ENCODE measurements at places on chromosomes 2 and 18. TPM values are rescaled to one million over a fixed set of nuclear protein-coding genes. Genes with fewer than 3 reads are reported as not detected.

GRCh38 chr2:234488913-234489451, 7.9 kb downstream of the ARL4C start:
- DNase-seq: peak; percentile 77

GRCh38 chr18:57559314-57559713, 27.2 kb downstream of the FECH start:
- no peak for DNase-seq

- DNase-seq: no peak
Observed at GRCh38 chr2:199223791-199224190, 233.9 kb downstream of the SATB2 start.

DNA sequence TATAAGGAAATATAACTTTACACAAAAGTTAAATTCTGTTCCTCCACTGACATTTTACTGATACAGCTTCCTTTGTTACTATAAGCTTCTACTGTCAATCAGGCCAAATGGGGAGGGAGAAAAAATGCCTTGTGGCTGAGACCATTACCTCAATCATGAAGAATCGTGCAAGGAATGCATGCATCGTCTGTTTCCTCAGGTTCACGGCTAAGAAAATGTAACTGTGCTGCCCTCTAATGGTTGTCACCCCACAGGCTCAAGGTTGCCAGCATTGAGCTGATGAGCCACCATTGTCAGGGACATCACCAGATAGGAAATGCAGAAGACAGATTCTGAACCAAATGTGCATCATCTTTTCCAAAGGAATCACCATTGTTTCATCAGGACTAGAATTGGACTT, 426.9 kb downstream of the CDH2 start:
- no peak for DNase-seq

DNA sequence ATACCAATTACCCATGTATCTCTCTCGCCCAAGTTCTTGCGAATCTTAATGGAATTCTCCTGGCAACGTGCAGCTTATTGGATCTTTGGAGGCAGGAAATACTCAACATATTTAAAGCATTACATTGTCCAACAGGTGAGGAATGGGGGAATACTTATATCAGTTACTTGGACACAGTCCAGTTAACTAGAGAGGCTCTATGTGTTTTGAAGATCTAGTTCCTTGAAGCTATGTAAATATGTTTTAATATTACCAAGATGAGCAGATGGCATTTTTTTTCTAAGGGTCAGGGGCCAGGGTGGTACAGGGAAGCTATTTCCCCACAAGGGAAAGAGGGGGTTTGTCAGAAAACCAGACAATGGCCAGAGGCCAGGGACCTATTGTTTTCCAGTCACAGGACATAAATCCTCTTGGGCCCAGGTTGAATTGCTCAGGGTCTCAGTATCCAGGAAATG, 26.8 kb upstream of the MC5R start:
- no peak for DNase-seq

- no peak for DNase-seq
Observed at GRCh38 chr18:48455555-48456478, 46.6 kb upstream of the ZBTB7C start.

DNA sequence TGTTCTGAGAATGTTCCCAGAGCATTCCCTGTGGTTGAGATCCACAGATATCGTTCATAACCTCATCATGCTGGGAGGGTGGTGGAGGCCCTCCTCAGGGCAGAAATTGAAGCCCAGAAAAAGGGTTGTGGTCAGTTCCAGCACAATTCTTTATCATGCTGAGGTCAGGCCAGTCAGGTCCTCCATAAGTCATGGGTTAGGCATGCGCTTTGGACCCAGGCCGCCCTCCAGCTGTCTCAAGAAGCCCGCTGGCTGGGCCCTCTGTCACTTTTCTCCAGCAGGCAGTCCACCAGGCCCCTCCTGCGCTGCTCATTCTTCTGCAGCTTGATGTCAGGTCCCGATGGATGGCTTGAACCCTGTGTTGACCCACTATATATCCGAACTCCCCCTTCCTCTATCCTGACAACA, 151.1 kb upstream of the NT5C1B start:
- DNase-seq: no peak

DNA sequence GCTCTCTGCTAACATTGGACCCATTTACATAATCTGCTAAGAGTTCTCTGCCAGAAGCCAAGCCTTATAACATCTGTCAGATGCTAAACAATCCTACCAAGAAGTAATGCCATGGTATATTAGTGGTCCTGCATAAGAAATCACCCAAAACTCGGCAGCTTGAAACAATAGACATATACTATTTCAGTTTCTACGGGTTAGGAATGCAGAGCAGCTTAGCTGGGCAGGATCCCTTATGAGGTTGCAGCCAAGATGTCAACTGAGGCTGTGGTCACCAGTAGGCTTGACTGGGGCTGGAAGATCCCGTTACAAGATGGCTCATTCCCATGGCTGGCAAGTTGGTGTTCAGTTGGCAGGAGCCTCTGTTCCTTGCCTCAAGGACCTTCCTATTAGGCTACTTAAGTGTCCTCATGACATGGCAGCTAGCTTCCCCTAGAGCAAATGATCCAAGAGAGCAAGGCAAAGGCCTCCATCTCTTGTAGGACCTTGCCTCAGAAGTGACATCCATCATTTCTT, 25.1 kb upstream of the SOS1 start:
- no peak for DNase-seq

GRCh38 chr2:62296832-62297623, 101.1 kb downstream of the B3GNT2 start:
- DNase-seq: no peak

DNA sequence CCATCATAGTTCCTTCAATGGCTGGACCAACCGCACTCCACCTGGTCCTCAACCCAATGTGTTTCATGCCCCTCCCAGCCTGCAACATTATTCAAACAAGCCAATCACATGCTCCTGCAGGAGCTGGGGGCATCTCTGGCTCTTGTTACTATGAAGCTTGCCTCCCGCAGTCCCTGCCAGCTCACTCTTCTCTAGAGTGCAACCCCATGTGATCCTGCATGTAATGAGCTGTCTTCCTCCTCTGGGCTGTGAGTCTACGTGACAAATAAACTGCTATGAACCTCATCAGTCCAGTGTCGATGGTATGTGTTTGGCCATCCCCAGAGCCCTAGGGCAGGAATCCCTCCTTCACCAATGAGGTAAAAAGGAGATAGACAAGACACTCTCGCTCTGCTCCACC, 15.8 kb upstream of the BOD1L2 start:
- DNase-seq: no peak

DNA sequence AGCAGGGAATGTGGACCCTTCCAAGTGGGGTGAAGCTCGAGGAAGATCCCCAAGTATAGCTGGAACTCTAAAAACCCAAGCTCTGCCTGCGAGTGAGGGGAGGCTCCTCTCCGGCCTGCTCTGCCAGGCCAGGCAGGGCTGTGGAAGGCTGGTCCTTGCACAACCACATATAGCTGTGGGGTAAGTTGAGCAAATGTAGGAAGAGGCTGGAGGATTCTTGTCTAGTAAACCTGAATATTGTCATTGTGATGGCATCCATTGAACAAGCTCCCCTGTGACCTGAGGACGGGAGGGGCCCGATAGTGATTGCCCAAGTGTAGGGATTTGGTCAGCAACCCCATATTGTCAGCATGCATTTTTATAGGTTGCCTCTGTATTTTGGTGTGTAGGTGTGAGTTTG, 103.0 kb downstream of the ACKR3 start:
- no peak for DNase-seq

- DNase-seq: no peak
Observed at GRCh38 chr18:42080340-42080739, 125.3 kb downstream of the PIK3C3 start.

DNA sequence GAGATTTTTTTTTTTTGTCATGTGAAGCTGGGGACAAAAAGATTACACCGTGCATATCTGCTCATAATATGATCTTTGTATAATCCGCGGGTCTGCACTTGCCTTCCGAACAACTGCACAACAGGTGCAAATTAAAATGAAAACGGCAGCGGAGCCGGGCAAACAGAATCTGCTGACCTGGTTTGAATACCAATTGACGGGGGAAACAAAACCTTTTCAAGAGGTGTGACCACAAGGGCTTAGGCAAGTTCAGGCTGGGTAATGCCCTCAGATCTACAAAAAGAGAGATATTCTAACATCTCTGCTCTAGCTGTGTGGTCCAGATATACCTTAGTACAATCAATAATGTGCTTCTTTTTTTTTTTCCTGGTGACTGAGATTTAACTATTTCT, 88.5 kb downstream of the ZEB2 start:
- no peak for DNase-seq

DNA sequence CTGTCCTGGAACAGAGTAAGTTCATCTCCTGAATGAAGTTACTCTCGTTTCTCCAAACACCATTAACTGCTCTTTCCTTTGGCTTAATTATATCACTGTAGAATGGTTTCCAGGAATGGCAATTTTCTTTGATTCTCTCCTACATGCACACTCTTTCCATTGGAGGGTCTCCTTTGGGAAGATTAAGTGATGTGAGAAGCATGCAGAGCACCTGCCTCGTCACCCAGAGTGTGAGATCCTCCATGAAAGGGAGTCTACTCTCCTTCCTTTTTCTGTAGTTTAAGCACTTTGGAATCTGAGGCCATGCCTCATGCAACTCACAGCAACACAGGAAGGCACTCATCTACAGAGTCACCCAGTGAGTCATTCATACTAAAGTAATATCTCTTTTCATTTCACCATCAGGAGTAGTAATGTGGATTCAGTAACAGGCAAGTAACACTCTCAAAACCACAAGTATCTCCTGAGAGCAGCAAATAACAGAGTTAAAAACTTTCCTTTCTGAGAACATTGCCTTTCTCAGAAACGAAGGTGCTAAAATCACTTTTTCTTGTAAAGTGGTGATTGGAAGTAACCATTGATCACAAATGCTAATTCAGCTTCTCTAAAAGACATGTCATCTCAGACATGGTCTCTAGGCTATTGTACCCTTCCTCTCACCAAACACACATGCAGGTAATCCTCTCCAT, 52.8 kb upstream of the IL1RL1 start:
- no peak for DNase-seq

DNA sequence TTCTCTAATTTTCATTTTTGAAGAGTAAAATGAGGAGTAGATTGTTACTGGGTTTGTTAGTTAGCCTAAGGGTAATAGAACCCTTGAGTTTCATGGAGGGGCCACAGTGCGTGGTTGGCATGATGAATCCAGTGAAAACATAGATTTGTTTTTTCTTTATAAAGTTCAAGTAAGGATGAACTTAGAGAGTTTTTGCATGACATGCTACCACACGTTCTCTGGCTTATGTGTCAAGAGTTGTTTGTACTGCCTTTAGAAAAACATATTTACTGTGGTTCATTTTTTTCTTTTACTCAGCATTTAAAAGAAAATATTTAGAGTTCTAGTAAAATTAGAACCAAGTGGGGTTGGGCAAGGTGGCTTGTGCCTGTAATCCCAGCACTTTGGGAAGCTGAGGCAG, 21.8 kb downstream of the RBM44 start:
- DNase-seq: no peak

- DNase-seq: no peak
Observed at GRCh38 chr2:191961556-191961955, 114.7 kb upstream of the CAVIN2 start.

GRCh38 chr2:75539955-75540716, 20.6 kb downstream of the EVA1A start:
- no peak for DNase-seq

DNA sequence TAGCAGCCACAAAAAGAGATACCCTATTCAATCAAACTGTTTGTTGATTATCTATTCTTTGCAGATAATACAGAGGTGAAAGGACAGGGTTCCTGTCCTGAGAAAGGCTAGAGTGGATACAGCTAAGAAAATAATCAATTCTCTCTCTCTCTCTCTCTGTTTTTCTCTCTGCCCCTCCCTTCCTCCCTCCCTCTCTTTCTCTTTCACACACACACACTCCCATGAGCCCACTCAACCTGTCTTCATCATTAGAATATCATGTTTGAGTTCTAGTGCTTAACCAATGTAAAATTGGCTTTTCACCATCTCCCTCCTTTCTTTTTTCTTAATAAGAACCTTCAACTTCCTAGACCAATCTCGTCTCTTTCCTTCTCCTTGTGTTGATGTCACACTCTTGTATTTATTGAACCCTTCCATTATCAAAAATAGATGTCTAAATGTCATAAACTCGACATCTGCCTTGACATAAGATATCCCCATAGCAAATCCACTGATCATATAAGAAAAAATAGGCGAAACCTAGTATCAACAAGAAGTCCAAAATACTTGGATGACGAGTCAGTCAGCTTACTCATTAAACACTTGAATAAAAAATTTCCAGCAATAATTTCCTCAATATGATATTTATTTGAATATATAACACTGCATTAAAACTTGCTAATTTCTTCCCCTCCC, 42.8 kb upstream of the CYTIP start:
- no peak for DNase-seq

DNA sequence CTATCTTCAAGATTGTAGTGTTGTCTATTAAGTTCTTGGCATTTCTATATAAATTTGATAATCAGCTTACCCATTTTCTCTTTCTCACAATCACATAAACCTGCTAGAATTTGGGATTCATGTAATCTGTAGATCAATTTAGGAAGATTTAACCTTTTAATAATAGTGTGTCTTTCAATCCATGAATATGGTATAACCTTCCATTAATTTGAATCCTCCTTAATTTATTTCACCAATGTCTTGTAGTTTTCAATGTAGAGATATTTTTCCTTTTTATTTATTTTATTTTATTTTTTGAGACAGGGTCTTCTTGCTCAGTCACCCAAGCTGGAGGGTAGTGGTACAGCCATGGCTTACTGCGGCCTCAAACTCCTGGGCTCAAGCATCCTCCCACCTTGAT, 20.2 kb downstream of the SANBR start:
- no peak for DNase-seq

DNA sequence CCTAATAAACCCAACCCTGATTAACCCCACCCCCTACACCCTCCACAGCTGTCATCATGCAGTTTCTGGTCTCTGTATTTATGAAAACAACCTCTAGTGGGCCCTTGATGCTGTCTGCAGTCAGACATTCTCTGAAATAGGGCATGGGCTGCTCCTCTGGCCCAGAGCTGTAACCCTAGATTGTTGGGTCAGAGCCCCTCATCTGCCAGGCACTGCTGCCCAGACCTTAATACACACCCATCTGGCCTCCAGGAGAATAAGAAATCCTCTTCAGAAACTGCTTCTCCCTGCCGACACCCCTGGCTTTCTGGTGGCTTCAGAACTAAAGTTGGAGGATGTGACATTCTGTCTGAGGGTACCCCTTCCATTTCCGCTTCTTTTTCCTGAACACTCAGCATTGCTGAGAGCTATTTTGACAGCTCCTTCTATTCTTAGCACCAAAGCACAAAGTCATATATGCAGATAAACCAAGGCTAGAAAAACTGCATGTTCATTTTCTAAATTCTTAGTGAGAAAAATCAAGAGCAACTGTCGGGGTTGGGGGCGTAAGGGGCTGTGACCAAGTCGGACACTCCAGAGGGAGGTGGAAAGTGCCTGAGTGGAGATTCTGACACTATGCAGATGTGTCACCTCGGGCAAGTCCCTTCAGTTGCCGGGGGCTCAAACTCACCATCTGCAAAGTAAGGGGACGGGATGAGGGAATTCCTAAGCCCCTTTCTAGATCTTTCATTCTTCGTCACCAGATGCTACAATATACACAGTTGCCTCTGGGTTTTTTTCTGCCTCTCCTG, 28.7 kb downstream of the SRSF7 start:
- no peak for DNase-seq

PRKAG3 gene
- total RNA-seq: not detected

WNT10A gene
- 2.2 TPM for total RNA-seq

HOXD10 gene
- total RNA-seq: not detected

GPR75 gene
- total RNA-seq: 3.6 TPM

TTC27 gene
- total RNA-seq: 13.7 TPM

CRYGD gene
- total RNA-seq: not detected

SERPINB3 gene
- total RNA-seq: not detected

INHBB gene
- total RNA-seq: 0.68 TPM

ITGB1BP1 gene
- total RNA-seq: 54.9 TPM

RNF25 gene
- 15.9 TPM for total RNA-seq

UNC80 gene
- 0.23 TPM for total RNA-seq

PPM1B gene
- 58.3 TPM for total RNA-seq
